NAMALWA (cell line): ENCODE measurements at places on chromosomes 3 and 15.
A peak's percentile ranks its signal among the peaks of the same experiment; 100 is the strongest.

- DNase-seq: no peak
Measured at GRCh38 chr3:35864871-35865270, 225.5 kb downstream of the ARPP21 start.

DNA sequence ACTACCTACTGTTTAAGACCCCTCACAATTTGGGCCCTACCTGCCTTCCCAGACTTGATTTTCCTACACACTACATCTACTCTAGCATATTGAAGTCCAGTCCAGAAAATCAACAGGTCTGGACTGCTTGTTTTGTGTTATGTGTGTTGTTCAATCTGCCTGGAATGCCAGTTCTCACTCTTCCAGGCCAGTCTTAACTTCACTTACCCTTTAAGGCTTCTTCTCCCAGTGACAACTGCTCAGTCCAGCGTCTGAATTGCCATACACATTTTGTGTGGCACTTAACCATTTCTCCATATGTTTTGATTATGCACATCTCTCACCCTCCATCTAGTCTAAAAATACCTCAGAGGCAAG is 1.1 kb downstream of the TICRR start:
- no peak for DNase-seq

DNA sequence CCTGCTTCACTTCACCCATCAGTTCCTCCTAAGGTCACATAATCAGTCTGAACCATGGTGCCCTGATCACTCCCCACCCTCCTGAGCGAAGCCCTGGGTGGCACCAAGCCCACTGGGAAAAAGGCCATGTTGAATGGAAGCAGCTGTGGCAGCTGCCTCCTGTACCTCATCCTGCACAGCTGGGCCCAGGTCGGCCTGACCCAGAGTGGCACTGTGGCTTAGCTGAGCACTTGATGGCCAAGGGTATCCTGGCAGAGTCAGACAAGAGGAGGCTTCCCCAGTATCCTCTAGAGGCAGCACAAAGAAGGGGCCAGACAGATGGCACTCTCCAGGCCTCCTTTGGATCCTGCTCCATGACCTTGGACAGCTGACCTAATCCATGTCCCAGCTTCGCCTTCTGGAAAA is 68.4 kb downstream of the TLE3 start:
- DNase-seq: no peak

DNA sequence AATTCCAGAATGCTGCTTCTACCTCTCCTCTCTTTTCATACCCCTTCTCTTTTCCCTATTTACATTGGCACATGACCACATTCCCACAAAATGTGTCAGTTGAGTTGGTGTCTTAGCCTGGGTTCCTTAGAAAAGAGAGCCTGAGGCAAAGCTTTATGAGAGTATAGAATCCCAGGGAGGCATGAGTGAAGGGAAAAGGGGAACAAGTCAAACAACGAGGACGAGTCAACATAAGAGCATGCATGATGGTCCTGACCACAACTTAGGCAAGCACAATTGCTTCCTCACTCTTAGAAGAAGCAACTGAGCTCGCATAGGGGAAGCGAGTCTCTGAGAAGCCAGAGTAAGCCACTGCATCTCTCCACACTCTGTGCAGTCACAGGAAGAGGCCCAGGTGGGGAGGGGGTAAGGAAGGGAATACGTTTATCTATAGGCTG is 15.4 kb upstream of the ZNF774 start:
- no peak for DNase-seq

DNA sequence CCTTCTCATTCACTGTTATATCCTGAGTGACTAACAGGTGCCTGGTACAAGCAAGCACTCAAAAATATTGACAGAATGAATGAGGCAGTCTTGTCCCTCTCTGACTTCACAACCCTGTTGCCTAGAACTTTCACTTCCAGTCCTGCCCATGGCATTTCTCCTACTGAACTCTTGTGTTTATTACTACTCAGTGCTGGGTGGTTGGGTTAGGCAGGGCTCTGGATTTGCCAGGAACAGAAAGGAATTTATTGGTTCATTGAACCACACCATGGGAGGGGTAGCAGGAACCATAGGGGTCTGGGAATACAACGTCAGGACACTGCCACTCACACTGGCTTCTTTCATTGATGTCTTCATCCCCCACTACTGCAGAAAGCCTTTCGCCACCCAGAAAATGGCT is 41.9 kb upstream of the SEMA4B start:
- DNase-seq: no peak

DNA sequence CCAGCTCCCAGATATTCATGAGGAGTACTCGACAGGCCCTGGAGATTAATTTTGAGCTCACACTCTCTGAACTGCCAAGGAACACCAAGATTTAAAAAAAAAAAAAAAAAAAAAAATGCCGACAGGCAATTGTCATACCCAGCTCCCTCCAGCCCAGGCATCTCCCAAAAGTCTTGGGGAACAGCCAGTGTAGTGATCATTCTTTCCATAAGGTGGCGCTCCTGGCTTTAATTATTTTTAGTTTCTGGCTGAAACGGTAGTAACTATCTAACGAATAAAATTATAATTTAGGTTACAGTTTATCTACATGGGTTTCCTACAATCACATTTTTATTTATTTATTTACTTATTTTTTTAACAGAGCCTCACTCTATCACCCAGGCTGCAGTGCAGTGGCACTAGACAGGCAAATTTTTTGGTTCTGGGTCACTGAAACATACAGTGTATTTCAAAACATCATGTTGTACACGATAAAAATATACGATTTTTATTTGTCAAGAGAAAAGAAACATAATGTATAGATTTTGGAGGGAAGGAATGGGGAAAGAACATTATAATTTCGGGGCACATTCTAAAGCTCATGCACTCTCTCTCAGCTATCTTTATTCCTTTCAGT is 157.3 kb downstream of the ADAMTS9 start:
- DNase-seq: peak; percentile 38

- no peak for DNase-seq
Measured at GRCh38 chr3:59094446-59094845, 44.6 kb upstream of the CFAP20DC start.

- no peak for DNase-seq
Measured at GRCh38 chr3:177647341-177647740, 450.1 kb upstream of the TBL1XR1 start.

GRCh38 chr3:58009026-58009748 is 965 bp downstream of the FLNB start:
- DNase-seq: peak; percentile 28

DNA sequence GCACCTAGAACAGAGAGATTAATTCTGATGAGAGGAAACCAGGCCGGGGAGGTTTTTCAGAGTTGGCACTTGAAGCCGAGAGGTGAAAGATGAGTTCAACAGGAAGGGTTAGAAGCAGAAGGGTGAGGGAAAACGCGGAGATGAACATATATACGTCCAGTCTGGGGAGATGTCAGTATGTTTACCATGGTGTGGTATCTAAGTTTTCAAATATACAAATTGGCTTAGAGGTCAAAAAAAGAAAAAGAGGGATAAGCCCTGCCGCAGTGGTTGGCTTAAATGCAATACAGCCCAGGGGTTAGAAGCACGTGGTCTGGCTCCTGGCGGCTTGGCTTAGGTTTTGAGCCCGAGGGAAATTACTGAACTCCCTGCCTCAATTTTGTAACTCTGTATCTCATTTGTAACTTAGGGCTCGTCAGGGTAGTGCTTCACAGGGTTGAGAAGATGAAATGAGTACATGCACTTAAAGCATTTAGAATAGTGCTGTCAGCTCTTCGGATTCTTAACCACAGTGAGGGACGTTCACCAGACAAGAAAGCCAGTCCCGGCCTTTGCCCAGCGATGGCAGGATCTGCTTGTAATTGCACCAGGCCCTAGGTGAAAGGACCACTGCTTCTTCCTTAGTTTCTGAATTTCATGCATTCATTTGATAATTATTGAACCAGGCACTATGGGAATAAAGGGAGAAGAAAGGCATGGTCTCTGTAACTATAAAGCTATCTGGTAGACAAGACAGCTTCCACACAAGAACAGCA is 6.4 kb downstream of the HES1 start:
- DNase-seq: no peak

GRCh38 chr15:87704276-87704675 is 552.3 kb downstream of the NTRK3 start:
- DNase-seq: no peak

DNA sequence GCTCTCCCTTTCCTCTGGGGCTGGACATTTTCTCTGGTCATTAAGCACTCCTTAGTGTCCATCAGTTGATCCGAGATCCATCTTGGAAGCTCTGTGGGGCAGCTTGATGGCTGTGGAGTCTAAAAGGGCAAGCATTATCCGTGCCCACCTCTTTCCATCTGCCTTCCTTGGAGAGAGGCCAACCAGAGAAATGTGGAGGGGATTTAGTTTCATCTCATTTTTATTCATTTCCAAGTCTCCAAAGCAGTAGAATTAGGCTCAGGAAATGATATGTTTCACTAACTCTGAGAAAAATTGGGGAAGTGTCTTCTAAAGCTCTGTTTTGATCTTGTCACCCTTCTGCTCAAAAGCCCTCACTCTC is 95.9 kb upstream of the KLHL25 start:
- no peak for DNase-seq

DNA sequence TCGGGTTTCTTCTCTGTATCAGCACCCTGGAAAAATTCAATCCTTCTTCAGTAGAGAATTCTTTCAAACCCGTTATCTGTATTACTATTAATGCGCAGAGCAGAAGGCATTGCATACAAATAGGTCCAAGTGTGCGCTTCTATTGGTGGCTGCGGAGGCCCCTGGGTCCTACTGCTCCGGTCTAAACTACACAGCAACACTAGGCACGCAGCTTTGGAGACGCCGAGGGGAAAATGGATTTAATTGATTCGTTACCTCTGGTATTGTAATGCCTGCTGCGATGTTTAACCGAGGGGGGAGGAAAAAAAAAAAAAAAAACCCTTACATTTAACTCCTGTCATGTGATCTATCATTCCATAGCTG is at the start of gene ROBO1:
TSS of gene ROBO1 (minus strand) at position 94 of the 363 bp plus-strand sequence.
- DNase-seq: no peak

DNA sequence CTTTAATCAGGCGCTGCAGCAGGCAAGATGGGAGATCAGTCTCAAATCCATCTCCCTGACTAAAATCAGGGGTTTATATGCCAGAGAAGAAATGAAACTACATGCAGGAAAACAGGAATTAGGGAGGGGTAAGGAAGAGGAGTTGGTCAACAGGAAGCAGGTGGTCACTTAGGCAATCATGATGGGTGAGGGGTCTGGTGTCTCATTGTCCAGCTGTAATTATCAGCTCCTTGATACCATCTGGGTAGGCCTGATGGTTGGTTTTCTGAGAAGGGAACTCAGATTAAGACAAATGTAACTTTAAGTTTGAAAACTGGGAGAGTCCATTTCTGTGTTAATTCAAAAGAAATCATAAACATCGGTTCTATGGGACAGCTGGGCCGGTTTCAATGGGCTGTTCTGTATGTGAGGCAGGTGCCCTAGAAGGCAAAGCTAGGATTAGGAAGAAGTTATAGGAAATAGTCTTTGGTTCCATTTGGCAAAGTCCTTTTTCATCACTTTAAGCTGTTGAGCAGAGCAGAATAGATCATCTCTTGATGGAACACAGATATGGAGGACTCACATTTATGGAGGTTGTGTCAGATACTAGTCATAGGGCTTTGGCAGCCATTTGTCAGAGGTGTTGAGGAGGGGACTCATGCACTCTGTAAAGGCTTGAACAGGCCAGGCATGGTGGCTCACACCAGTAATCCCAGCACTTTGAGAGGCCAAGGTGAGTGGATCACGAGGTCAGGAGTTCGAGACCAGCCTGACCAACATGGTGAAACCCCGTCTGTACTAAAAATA is 149.4 kb downstream of the VGLL4 start:
- DNase-seq: no peak

DNA sequence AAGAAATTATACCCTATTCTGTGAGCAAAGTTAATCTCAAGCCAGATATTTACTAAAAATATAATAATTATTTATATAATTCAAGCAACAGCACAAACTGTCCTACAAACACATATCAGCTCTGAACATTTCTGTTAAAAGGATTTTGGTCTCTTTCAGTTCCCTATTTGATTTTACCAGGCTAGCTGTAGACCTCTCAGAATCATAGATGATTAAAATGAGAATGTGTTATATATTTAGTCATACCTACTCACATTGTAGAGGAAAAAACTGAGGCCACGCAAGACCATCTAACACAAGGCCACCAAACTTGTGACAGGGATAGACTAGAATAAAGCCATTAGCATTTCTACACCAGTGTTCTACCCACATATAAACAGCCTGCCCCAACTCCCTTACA is 28.5 kb downstream of the ACKR4 start:
- DNase-seq: peak; percentile 36

GRCh38 chr3:156689608-156690007 is 15.2 kb downstream of the TIPARP start:
- DNase-seq: no peak

DNA sequence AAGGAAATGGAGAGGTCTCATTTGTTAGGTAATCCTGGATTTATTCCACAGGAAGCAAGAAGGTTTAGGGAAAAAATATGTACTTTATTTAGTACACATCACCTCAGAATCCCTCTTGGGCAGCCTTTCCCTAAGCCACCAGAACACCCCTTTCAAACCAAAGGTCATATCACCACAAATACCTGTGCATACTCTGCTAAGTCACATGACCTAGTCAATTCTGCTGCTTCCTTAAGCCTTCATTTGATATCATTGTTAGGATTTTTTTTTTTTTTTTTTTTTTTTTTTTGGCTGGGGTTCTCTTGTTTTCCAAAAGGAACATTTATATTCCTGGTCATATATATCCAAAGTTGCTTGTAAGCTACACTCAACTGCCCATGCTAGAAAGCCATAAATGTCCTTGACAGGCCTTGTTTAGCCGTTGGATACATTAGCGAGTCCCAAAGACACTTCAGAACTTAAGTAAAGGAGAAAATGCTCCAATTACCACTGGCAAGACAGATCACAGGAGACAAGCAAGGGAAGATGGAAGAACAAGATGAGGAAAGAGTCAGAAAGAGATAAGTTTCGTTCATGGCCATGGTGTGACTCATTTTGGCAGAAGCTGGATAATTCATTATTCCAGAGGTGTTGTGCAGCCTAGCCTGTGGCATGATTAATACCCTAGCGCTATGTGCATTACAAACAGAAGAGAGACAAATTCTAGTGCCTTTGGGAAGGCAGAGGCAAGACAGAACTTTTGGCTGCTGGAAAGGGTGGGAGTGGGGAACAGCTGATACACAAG is 155.6 kb upstream of the SLC2A2 start:
- DNase-seq: no peak

DNA sequence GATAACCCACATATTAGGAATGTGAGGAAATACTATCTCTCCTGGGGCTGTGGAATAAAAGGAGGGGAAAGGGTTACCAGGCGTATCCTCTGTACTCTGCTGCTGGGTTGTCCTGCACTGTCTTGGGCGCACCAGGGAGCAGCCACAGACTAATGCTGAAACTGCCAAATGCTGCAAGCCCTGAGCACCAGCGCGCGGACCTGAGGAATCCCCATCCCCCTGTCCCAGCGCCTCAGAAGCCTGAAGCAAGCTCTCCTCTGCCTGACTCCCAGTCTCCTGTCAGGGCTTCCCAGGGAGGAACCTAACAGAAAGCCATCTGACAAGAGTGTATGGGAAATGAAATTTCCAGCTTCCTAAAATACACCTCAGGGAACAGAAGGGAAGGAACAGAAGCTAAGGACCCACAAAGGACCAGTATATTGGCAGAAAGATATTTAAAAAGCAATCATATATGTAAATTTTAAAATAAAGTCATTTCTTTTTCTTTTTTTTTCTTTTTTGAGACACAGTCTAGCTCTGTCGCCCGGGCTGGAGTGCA is 158.3 kb upstream of the C2CD4B start:
- no peak for DNase-seq

- DNase-seq: peak; percentile 90
Measured at GRCh38 chr15:89472785-89473256, 23.6 kb downstream of the RHCG start.
